GM13977 (cell line): ENCODE measurements at places on chromosomes 4 and X.

DNA sequence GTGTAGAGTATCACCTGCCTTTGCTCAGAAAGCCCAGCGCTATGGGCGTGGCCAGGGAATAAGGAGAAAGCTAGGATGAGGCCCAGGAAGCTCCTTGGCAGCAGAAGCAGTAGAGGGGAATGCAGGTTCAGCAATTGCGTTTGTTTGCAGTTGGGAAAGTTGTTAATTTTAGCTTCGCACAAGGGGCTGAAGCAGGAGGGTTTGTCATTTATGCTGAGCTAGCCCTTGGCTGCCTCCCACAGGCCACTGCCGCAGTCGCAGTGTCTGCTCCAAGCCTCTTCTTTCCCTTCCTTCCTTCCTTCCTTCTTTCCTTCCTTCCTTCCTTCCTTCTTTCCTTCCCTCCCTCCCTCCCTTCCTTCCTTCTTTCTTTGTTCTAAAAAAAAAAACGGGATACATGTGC lies 21.5 kb downstream of the FRMPD3 start:
- DNase-seq = no peak

DNA sequence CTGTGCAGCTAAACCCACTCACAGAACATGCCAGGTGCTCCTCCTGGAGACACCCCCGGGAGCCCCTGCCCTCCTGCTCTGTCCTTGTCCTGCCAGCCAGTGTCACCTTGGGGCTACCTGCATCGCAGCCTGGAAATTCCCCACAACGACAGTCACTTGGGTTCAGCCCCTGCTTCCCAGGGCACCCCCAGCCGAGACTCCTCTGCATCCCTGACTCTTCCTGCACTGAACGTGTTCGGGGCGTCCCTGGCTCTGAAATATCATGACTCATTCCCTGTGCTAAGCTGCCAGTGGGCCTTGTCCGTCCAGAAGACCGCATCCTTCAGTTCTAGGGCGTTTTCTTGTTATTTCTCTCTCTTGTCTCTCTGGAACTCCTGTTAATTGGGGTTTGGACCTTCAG lies 5.8 kb downstream of the CFAP99 start:
- no peak for DNase-seq

DNA sequence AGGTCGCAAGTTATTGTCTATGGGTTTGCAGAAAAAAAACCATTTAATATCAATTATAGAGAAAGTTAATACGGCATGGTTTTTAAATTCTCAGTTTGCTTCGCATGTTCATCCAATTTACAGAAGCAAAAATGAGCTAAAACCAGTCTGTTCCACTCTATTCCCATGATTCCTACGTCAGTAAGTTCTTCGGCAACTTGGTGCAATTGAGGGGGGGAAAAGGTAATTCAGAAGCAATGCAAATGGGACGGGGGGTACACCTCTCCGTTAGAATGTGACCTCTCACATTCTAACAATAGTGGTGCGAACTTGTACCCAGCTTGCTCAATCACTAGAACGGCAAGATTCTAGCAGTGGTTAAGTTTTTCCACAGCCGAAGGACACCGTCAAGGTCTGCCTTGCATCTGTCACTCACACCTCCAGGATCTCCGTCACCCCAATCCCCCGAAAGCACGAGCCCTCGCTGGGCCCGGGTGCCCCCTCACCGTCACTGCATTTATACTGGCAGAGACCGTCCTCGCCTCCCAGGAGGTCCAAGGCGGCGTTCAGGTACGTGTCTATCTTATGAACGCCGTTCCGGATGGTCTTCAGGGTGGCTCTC lies 653 bp downstream of the PLA2G12A start:
- no peak for DNase-seq

DNA sequence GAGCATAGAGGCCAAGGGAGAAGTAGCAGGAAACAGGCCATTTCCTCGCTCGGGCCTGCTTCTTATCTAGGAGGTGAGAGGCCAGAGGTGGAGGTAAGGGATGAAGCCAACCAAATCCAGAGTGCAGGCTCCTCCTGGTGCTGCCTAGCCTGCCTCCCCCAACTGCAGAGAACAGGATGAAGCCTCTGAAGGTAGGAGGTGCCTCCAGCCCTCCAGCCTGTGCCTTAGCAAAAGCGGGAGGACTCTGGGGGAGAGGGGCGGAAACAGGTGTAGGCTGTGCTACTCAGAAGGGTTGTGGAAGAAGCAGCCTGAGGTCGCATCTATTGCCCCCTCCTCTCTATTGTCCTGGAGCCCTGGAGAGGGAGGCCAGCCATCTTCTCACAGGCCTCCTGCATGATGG lies 2.9 kb upstream of the MTM1 start:
- no peak for DNase-seq

DNA sequence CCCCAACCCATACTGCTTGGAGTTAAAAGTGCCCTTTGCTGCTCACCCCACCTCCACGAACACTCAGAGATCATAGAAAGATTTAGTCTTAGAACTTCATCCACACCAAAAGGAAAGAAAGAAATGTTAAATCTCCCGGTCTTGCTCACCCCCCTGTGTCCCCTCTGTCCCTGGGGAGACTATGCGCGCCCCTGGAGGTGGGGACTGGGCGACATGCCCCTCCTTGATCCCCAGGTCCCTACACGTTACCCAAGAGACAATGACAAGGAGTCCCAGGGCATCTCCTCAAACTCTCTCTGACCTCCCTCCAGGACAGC lies 620 bp downstream of the ITM2A start:
- no peak for DNase-seq

- no peak for DNase-seq
Observed at GRCh38 chr4:11624370-11624769, 195.7 kb upstream of the HS3ST1 start.

GRCh38 chr4:182189103-182189878 lies 53.9 kb upstream of the TENM3 start:
- DNase-seq = no peak

DNA sequence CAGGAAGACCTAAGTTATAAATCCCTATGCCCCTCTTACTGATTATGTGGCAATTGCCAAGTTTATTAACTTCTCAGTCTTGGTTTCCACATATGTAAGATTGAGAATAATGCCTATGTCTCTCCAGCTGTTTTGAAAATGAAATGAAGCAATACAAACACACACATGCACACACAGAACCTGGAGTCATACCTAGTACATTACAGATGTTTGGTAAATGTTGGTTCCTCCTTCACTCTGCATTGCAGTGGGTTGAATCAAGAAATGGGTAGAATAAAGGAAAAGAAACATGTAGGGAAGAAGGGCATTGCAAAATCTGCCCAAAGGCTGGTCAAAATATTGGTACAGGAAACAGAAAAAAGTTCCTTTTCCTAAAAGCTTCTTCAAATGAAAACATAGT lies 309.9 kb upstream of the EMCN start:
- DNase-seq = no peak

DNA sequence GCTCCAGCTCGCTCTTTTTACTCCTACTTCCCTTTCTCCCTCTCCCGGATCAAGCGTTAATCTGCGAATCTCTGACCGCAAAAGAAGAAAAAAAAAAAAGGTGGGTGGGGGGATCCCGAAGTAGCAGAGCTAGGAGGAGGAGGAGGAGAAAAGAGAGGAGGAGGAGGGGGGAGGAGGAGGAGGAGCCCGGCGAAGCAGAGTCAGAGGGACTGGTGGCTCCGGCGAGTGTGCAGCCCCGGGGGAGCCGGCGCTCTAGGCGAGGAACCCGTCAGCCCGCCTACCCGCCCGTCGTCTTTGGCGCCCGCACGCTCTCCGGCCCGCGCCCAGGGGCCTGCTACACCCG lies at the start of gene NHSL2:
NHSL2 (plus strand) TSS at position 203 of the 343 bp plus-strand sequence.
- DNase-seq = peak; percentile 46

DNA sequence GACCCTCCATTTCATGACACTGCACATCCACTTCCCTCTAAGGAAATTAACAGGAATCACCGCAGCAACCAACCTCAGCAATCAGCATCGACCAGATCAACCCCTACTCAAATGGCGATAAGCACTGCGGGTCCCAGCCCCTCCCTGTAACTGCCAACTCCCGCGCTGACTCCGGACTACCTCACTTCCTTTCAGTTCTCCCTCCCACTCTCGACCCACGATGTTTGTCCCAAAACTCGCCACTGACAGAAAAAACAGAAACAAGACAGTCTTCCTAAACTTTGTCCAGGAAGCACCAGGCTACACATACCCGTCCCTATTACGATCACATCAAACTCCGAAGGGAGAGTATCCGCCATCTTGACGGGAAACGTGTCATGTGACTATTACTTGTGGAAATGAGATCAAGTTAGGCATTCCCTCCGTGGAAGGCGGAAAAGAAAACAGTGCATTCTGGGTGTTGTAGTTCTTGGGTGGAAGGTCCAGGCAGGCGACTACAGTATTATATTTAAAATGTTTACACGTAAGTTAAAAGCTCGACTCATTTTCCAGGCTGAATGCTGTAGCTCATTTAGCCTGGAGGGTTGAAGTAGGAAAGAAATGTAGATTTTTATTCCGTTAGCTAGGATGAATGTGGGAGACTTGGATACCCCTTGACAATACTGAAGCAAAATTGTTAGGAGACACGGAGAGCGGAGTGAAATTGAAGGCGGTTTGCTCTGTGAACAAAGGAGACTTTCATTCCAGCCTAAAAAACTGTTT lies at the start of gene CHM:
CHM (minus strand) TSS at position 385 of the 762 bp plus-strand sequence; CDS start at position 359, 26 bp downstream.
- DNase-seq = peak; percentile 60

GRCh38 chr4:36303426-36304137 lies 22.2 kb downstream of the DTHD1 start:
- DNase-seq = no peak

GRCh38 chr4:119210775-119211174 lies 1.7 kb upstream of the USP53 start:
- DNase-seq = no peak

DNA sequence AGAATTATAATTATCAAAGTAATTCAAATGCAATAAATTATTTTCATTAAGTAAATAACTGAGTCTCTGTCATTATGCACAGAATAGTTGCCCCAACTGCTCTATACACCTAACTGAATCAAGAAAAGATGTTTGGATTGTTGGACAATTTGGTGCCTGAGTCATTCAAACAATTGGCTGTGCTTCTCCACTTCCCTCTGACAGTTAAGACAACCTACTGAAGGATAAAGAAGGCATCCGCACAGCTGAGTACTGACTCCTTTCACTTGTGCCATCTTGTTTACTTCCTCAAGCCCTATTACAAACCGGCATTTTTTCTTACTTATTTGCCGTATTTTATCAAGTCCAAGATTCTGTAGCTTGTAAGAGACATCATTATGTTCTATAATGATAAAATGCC lies 110.6 kb upstream of the C1QTNF7 start:
- DNase-seq = no peak

DNA sequence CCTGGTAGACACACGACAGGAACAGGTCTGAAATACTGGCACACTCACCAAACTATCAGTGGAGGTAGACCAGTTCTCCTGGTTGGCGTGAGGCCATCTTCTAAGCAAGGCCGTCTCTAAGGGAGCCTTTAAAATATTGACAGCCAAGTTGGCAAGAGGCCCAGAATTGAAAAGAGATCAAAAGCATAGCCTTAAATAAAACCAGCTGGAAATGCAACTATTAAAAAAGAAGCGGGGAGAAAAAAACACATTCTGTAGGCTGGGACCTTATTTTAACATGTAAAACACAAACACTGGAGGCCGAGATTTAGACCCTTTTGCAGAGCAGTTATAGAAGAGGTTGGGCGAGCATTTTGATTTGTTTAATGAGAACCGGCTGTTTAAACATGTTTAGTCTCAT lies 233.0 kb upstream of the CLNK start:
- no peak for DNase-seq

DNA sequence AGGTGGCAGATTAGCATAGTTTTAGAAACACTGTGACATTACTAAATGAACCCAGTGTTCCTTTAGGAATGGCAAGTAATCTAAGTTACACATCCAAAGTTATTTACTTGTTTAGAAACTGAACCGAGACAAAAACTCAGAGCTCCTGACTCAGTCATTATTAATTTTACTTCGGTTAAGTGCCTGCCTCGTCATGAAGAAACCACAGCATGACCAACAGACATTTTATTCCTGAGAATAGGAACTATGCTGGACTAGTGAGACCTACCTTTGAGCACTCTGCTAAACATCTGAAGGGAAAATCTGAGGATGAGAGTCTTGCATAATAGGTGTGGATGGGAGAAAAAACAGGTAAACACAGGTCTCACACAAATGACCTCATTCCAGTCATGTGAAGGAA lies 2.5 kb downstream of the BEX1 start:
- peak; percentile 2 for DNase-seq

DNA sequence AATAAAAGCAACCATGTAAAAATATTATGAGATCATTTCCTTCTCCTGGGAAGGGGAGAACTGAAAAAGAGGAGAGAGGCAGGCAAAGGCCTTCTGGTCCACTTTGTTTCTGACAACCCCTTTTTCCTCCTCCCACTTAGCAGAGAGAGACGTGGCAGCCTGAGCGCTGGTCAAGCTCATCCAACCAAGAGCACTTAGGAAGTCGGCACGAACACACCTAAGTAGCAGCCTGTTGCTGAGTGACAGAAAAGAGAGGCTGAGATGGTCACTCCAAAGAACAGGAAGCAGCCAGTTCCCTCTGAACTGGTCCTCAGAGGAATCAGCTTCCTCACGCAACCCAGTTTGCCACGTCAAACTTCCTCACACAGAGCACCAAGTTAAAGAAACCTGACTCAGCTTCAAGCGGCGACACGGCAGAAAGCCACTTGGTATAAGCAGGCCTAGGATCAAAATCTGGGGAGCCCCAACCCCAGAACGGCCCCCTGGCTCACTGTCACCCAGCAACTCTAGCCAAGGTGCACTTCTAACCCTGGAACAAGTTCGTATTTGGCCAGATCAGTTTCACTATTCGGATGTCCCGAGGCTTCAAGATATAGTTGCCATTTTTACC lies 861 bp downstream of the SEC24D start:
- DNase-seq = peak; percentile 56

DNA sequence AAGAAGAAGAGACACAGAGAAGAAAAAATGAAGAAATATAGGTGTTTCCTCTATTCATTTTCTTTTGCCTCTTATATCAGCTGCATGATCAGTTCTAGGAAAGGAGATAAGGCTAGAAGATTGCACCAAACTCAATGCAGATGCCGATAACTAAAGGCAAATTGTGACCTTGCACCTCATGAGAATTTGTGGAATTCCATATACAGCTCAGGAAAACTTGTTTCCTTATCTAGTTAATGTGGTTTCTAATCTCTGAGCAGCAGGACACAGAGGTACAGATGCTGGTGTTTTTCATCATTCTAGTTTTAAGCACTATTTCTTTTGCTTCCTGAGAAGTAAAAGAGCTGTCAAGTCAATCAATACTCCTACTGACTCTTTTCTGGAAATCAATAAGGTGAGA lies 104.6 kb upstream of the NWD2 start:
- DNase-seq = no peak
